ENCODE measurements at places on chromosomes 3 and 15.

GRCh38 chr15:70584838-70585706 is 178.3 kb downstream of the UACA start:
- peak; percentile 28 for DNase-seq

GRCh38 chr3:13021141-13022114 is 51.8 kb downstream of the IQSEC1 start:
- DNase-seq = no peak

DNA sequence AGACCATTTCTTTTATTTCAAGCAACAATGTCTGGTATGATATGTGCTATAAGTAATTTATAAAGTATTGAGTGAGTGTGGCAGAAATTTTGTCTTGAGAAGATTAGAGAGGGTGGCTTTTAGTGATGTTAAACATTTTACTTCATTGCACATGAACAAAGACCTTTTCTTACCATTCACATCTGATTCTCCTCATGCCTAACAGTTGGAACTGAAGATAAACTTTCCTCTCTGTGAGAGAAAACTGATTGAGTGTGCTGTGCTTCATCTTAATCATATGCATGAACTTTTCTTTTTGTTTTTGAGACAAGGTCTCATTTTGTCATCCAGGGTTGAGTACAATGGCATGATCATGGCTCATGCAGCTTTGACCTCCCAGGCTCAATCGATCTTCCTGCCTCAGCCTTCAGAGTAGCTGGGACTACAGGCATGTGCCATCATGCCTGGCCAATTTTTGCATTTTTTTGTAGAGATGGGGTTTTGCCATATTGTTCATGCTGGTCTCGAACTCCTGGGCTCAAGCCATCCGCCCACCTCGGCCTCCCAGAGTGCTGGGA is 377.7 kb upstream of the GOLIM4 start:
- DNase-seq = no peak

- no peak for DNase-seq
These were observed 583.9 kb downstream of the MCTP2 start for GRCh38 chr15:94815110-94815731.

GRCh38 chr15:100335335-100335999 is 6.3 kb downstream of the ADAMTS17 start:
- DNase-seq = no peak

DNA sequence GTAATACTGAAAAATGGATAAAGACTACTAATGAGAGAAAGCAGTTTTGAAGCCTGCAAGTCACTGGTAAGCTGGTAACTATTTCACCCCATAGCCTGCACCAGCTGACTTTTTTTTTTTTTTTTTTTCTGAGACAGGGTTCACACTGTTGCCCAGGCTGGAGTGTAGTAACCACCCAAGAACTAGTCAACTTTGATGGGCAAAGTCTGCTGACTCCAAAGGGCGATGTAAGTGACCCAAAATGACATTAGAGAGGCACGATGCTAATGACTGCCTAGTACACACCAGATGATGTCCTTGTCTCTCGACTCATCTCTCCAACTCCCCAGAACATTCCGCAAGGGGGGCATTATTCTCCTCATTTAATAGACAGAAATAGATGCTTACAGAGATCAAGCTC is 12.9 kb upstream of the TMEM41A start:
- DNase-seq = no peak

GRCh38 chr3:117914540-117915100 is 1120.0 kb downstream of the IGSF11 start:
- no peak for DNase-seq

GRCh38 chr15:78097667-78098066 is 5.3 kb downstream of the SH2D7 start:
- DNase-seq = no peak

- no peak for DNase-seq
These were observed 42.1 kb downstream of the VGLL4 start for GRCh38 chr3:11601446-11602238.

GRCh38 chr3:104102386-104102785 is 1264.3 kb upstream of the ALCAM start:
- no peak for DNase-seq

- no peak for DNase-seq
These were observed 102.5 kb downstream of the EPHB1 start for GRCh38 chr3:134897391-134898141.

GRCh38 chr3:38000242-38000916 is 9.8 kb downstream of the VILL start:
- no peak for DNase-seq

DNA sequence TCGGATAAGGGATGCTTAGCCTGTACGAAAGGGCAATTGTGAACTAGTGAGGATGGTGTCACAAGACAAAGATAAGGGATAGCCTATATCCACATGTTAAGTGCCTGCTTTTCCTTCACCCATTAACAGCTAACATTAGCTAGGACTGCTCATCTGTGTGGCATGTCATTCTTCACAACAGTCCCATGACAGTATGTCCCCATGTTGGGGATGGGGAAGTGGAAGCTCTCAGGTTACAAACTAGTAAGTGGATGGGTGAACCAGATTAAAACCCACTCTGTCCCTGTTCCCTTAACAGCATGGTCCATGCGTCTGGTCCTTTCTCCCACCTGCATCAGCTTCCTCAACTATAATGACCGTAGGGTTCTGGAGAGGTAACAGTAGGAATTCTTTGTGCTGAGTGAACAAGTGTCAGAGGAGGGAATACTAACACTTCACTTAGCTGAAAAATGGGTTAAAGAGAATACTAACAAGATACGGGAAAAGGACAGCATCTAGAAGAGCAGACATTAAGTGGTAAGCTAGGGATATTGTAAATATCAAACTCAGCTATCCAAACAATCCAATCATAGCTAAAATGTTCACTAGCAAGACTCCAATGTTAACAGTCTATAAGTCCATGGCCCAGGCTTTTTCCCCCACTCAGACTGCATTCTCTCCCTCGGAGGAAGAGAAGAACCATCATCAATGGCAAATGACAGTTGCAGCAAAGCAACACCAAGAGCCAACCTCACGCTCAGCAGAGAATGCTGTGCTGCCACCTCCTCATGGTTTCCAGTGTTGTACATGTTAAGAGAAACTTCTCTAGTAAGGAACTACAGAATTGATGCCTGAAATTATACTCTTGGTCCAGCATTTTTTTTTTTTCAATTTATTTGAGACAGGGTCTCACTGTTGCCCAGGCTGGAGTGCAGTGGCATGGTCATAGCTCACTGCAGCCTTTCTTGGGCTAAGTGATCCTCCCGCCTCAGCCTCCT is 5.0 kb downstream of the RPLP1 start:
- no peak for DNase-seq

DNA sequence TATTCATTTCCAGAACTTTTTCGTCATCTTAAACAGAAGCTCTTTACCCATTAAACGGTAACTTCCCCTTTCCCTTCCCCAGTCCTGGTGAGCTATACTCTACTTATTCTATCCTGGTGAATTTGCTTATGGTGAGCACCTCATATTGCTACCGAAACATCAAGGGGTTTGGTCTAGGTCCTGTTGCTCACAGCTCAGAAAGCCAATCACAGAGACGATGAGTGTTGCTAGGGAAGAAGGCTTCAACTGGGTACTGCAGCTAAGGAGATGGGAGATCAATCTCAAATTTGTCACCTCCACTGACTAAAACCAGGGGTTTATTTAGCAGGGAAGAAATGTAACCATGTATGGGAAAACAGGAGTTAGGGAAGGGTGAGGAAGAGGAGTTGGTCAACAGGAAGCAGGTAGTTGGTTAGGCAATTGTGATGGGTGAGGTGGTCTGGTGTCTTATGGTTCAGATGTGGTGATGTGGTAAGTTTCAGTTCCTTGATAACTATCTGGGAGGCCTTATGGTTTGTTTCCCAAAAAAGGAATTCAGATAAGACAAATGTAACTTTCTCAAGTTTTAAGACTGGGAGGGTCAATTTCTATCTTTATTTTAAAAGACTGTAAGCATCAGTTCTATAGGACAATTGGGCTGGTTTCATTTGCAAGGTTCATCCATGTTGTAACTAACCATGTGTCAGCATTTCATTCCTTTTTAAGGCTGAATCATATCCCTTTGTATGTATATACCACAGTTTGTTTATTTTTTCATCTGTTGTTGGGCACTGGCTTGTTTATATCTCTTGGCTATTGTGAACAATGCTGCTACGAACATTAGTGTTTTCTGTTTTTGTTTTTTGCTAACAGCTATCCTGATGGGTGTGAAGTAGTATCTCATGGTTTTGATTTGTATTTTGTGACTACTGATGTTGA is 24.3 kb downstream of the ARHGAP11B start:
- no peak for DNase-seq

GRCh38 chr3:141529256-141529655 is 42.4 kb downstream of the RASA2 start:
- no peak for DNase-seq

GRCh38 chr3:63921741-63922482 is 9.7 kb upstream of the SCAANT1 start:
- DNase-seq = no peak

DNA sequence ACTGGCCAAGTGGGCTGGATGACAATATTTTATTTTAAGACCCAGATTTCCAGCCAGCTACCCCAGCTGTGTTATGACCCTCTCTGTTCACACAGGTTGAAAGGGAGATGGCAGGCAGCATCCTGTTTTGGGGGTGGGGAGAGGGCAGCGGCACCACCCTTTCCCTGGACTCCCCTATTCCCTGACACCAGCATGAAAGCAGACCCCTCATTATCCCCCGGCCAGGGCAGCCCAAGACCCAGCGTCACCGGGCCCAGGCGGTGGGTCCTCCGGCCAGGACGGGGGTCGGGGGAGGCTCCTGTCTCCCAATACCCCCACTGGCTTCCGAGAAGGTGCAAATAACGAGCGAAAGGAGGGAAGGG is 127.6 kb upstream of the MEF2A start:
- no peak for DNase-seq

DNA sequence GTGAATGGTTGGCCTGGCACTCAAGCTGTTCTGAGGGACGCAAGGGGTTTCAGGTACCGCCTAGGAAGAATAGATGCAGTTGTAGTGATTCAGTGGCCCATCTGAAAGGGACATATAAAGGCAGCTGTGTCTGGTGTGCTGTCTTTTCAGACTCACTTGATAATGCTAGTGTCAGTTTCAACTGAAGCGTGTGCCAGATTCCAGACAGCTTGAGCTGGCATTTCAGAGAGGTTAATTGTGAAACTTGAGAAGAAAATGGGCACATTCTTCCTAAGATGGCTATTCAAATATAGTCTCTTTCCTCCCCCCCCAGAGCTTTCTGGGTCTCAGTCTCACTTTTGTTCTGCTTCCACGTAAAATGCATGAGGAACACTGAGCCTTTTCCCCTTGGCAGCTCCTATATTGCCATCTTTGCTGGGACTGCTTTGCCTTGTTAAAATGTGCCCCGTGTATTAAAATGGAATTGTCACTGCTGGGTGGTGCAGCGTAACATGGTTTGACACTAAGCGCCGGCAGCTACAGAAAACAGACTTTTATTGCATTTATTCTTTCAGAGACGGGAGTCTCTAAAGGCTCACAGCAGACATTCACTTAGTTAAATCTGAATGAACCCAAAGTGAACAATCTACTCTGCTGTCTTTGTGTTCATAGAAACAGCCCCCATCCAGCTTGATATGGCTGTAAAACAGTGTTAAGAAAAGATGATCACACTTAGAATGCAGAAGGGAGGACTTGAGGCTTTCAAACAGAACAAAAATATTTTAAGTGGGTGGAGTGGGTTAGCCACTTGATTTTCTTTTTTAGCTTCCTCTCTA is 478.7 kb downstream of the RBMS3 start:
- DNase-seq = no peak

DNA sequence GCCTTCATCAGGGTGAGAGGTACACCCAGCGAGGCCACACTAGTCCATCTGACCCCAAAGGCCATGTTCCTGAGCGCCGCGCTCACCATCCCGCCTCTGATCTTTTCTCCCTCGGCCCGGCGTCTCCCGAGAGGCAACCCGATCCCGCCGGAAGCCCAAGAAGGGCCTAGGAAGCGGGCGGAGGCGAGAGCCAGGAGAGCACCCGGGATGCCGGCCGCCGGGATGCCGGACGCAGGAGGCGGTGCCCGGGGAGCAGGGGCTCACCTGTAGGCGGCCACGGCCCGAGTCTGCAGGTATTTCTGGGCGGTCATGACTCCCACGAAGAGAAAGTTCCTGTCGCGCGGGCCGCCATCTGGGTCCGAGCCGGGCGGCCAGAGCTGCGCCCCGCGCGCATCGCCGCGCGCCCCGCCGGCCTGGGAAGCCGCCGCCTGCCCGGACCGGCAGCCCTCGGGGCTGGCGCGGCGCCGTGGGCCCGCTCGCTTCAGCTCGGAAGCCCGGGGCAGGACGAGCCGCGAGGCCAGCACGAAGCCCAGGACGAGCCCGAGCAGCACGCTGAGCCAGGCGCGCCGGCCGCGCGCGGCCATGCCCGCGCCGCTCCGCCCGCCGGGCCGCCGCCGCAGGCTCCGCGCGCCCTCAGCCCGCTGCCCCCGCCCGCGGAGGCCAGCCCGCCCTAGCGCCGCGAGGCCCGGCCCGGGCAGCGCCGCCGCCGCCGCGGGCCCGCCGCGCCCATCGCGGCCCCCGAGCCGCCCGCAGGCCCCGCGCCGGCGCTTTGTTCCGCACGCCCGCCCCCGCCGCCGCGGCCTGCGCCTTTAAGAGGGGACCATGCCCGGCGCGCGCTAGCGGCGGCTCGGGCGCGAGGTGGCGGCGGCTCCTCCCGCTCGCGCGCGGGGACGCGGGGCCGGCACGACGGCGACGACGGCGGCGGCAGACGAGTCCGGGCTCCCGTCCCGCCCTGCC is 697 bp downstream of the CHSY1 start:
- DNase-seq = peak; percentile 10

DNA sequence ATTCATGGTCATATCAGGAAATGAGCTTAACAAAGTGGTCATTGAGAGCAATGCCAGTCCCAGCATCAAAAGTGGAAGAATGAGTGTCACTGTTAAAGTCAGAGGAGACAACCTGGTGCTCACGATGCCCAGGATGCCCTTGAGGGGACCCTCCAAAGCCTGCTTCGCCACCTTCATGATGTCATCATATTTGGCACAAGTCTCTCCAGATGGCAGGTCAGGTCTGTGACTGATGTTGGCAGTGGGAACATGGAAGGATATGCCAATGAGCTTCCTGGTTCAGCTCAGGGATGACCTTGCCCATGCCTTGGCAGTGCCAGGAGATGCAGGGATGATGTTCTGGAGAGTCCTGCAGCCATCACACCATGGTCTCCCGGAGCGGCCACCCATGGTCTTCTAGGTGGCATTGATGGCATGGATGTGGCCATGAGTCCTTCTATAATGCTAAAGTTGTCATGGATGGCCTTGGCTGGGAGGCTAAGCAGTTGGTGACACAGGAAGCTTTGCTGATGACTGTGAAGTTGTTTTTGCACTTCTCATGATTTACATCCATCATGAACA is 344.9 kb downstream of the SLC9A9 start:
- no peak for DNase-seq

GRCh38 chr3:146543461-146544001 is 876 bp downstream of the PLSCR1 start:
- DNase-seq = no peak

DNA sequence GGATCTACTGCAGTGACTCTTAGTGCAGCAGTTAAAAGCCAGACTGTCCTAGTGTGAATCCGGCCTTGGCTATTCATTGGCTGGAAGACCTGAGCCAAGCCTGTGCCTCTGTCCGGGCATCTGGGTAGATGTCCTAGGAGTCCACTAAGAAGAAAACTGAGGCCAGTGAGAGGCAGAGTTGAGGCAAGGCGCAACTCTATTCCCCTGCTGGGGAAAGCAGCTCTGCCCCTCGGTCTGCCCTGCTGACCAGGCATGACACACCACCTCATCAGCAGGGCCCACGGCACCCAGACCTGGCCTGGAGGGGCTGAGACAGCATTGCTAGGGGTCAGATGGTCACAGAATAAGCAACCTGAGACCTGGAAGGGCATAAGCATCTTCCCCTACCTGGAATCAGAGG is 46.7 kb upstream of the ABHD2 start:
- no peak for DNase-seq

GRCh38 chr3:144314946-144315345 is 343.3 kb downstream of the DIPK2A start:
- no peak for DNase-seq

Measured in stimulated activated CD8-positive, alpha-beta memory T cell treated with anti-CD3 and anti-CD28 coated beads, Interleukin-12 subunit alpha, Interleukin-12 subunit beta, amount 100 ng/mL, for 4 hours (primary cell).